ENCODE measurements at places on chromosomes 4 and X.

- no peak for DNase-seq
Measured at GRCh38 chr4:74640111-74640903, 154.0 kb downstream of the BTC start.

- DNase-seq, result no peak
Measured at GRCh38 chrX:150676221-150676620, 17.0 kb upstream of the MTMR1 start.

DNA sequence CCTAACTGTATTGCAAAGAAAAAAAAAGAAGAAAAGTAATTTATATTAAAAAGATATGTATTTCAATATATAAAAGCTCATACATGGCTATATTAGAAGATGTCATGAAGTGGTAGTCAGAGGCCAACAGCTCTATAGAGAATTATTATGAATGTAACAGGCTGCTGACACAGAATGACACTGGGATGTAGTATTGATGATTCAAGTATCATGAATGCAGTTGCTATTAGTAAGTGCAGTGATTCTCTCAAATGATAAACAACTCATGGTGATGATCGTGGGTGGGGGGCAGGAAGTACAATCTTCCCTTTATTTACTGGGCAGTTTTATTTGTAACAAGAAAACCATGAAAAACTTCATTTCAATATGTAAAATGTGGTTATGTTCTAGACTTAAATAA, 124.6 kb downstream of the COL4A6 start:
- DNase-seq, result no peak

DNA sequence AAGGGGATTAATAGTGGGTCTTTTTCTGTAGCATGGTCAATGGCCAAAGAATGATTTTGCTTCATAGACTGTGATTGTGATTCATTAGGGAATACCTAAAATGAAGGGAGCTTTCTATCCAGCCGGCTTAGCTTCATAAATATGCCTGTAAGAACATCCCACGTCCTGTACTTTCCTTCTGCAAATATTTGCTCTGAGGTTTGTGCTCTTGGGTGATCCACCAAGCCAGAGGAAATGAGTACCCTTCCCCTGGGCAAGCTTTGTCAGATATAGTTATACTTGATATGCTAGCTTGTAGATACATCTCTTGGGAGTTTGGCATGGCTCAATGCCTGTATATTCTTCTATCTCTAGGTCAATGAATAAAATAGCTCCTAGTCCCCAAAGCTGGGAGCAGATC, 28.2 kb upstream of the SPARCL1 start:
- DNase-seq, result no peak

DNA sequence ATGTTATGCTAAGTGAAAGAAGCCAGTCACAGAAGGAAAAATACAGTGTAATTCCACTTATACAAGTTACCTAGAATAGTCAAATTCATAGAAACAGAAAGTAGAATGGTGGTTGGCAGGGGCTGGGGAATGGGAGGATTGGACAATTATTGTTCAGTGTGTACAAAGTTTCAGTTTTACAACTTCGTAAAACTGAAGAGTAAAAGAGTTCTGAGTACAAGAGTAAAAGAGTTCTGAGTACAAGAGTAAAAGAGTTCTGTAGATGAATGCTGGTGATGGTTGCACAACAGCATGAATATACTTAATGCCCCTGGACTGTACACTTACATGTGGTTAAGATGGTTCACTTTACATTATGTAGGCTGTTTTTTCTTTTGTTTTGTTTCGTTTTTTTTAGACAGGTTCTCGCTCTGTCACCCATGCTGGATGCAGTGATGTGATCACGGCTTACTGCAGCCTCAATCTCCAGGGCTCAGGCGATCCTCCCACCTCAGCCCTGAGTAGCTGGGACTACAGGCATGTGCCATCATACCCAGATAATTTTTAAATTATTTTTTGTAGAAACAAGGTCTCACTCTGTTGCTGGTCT, 230.9 kb downstream of the SOWAHB start:
- DNase-seq, result no peak

GRCh38 chrX:7680181-7680580, 162.8 kb upstream of the VCX start:
- DNase-seq, result no peak

- no peak for DNase-seq
Measured at GRCh38 chrX:79452881-79453280, 85.7 kb upstream of the ITM2A start.

Data from suprapubic skin (tissue), 4 donors.